ENCODE measurements at places on chromosomes 13 and 19.

DNA sequence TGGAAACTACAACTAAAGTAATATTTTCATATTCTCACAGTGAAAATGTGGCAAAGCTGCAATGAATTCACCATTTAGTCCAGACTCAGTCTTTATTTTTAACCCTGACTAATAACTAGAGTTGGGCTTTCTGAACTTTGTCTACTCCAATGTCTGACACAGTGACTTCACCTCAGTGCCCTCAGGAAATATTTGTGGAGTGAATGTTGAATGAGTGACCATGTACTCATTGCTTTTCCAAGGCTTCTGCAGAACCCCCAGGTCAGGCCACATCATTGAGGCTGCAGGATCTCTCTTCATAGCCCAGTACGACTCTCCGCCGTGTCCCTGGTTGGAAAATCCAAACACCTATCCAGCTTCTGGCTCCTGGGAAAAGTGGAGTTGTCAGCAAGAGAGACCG, 1.8 kb downstream of the ZNF175 start:
- no peak for DNase-seq

DNA sequence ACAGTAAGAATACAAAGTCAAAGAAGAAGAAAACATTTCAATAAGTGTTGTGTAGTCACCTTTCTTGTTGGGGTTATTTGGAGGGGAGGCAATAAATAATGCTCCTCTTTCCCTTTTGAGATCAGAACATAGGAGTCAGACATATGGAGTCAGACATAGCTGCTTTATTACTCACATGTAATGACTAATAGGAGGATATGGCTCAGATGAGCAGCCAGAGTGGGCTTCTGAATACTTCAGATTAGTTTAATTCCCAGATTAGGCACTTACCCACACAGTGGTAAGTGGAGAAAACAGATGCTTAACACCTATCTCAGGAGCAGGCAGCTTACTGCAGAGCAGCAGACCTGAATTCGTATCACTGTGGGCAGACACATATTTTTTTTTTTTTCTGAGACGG, 31.7 kb upstream of the C1QTNF9B start:
- DNase-seq = no peak

DNA sequence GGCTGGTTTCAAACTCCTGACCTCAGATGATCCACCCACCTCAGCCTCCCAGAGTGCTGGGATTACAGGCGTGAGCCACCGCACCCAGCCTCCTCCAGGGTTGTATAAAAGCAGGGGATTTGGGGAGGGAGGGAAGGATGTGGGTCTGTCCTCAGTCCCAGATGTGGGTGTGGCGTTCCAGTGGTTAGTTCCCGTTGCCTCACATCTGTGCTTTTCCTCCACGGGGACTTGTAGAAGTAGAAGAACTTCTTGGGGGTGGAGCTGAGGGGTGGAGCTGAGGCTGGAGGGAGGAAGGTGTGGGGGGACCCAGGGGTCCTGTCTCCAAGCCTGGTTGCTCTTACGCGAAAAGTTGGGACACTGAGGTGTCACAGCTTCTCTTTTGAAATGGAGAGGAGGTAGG, 514 bp upstream of the MCEMP1 start:
- DNase-seq = no peak

DNA sequence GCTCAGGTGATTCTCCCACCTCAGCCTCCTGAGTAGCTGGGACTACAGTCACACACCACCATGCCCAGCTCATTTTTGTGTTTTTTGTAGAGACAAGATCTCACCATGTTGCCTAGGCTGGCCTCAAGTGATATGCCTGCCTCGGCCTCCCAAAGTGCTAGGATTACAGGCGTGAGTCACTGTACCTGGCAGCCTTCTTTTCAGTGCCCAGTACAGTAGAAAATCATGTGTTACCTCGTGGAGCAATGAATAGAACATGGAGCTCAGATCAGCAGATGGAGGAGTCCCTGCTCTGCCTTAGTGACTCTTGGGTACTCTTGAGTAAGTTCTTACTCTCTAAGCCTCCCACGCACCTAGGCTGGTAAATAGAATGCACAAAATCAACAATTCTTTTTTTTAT, 44.7 kb downstream of the THSD1 start:
- no peak for DNase-seq

- peak; percentile 43 for DNase-seq
These were observed 64.3 kb downstream of the CACNA1A start for GRCh38 chr19:13441810-13442512.

- no peak for DNase-seq
These were observed at the start of gene CCNA1 for GRCh38 chr13:36432106-36432544. Gene CCNA1 (plus strand): TSS chr13:36432495. CDS start chr13:36433057, 562 bp downstream.

DNA sequence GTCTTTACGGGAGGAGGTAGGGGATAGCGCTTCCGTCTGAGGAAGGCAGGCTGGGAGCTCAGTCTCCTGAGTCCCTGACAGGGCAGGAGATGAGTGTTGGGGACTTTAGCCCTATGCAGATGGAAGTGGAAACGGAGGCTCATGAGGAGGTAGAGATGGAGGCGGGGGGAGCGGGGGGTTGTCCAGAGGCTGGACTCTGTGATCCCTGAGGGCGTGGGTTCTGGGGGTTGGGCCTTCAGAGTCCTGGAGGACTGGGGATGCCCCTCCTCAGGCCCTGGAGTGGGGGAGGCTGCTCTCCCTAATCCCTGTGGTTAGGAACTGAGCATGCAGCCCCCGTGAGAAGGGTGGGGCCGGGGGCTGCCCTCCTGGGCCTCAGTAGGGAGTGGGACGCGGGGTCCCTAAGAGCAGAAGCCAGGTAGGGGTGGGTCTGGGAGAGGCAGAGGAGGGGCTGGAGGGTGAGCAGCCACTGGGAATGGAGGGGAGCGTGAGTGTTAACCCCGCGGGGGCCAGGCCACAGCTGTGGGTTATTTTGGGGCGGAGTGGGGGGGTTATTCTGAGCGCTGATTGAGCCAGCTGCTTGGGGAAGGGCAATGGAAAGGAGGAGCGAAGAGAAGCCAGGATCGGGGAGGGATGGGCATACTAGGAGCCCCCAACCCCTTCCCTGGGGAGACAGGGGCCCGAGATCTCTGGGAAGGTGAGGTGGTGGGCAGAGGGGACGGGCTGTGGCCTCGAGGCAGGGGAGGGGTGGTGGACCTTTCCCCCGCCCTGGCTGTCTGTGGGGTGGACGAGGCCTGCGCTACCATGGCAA, 2.8 kb downstream of the GRIN2D start:
- no peak for DNase-seq

GRCh38 chr13:75178436-75178835, 303.5 kb downstream of the TBC1D4 start:
- no peak for DNase-seq

DNA sequence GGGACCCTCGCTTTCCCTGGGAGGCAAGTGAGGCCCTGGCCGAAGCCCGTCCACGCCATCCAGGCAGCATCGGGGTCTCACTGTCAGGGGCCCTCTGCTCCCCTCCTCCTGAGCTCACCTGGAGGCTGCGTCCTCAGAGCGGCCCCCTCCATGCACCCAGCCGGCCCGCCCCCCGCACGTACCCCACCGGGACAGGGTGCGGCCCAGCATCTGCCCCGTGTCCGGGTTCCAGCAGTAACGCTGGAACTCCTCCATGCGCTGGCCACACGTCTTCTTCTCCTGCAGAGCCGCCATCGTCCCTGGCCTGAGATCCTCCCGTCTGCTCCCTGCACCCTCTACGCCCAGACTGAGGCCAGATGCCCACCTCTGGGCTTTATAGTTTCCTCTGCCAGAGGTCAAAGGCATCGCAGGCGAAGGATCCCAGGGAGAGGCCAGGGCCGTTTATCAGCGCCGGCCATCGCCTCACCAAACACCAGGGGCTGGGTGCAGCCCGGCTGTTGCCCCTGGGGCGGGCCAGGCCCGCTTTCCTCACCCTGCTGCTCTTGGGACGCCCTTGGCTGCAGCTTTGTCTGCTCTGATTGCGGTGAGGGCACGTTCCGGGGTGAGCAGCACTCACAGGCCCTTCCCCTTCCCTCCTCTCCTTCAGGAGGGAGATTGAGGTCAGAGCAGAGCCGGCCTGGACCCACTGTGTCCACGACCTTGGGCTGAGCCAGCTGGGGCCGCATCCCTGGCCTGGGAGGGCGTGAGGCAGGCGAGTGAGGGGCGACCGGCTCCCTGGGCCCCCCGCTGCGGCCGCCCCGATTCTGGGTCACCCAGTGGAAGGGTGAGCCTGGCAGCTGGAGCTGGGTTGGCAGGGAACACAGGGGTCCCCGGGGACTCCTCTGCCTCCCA, at the start of gene ATP4B:
Gene ATP4B, minus strand, starts transcription at position 348 of the 891 bp plus-strand sequence. Its CDS starts 54 bp downstream, at position 294.
- DNase-seq = no peak

GRCh38 chr19:40627486-40628279, 26.5 kb downstream of the LTBP4 start:
- DNase-seq = no peak

- DNase-seq = no peak
These were observed 28.7 kb downstream of the ZMYM5 start for GRCh38 chr13:19834704-19835103.

- DNase-seq = no peak
These were observed 161.3 kb upstream of the GPR12 start for GRCh38 chr13:26921918-26922317.

DNA sequence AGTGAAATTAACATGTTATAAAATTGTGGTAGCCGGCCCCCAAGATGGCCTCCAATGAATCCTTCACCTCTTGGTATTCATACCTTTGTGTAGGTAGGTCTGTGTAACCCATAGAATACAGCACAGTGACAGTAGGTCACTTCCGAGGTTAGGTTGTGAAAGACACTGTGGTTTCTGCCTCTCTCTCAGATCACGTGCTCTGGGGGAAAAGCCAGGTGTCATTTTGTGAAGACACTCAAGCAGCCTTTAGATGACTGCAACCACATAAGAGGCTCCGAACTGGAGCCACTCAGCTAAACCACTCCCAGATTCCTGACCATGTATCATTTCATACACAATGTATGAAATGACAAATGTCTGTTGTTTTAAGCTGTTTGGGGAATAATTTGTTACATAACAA, 9.8 kb upstream of the USPL1 start:
- DNase-seq = no peak

- DNase-seq = no peak
These were observed 262.3 kb downstream of the POU4F1 start for GRCh38 chr13:78341032-78341431.

DNA sequence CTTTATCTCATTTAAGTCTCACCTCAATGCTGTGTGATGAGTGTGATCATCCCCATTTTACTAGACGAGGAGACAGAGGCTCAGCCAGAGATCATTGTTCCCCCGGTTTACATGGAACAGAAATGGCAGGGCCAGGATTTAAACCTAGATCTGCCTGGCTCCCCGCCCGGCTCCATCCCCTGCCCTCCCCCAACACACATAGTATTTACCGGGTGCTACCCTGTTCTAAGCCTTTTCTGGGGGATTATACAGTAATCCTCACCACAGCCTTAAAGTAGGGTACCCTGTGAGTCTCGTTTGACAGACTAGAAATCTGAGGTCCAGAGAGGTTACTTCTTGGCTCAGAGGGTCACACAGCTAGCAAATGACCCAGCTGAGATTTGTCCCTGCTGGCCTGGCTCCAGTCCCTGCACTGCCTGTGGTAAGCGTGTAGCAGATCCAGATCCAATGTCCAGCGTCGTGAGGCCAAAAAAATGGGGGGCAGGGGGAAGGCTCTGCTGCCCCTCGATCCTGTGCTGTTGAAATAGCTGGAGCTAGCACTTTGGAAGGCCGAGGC, 3.8 kb upstream of the KLC3 start:
- no peak for DNase-seq

GRCh38 chr19:2477732-2478191, 1.8 kb downstream of the GADD45B start:
- peak; percentile 34 for DNase-seq

DNA sequence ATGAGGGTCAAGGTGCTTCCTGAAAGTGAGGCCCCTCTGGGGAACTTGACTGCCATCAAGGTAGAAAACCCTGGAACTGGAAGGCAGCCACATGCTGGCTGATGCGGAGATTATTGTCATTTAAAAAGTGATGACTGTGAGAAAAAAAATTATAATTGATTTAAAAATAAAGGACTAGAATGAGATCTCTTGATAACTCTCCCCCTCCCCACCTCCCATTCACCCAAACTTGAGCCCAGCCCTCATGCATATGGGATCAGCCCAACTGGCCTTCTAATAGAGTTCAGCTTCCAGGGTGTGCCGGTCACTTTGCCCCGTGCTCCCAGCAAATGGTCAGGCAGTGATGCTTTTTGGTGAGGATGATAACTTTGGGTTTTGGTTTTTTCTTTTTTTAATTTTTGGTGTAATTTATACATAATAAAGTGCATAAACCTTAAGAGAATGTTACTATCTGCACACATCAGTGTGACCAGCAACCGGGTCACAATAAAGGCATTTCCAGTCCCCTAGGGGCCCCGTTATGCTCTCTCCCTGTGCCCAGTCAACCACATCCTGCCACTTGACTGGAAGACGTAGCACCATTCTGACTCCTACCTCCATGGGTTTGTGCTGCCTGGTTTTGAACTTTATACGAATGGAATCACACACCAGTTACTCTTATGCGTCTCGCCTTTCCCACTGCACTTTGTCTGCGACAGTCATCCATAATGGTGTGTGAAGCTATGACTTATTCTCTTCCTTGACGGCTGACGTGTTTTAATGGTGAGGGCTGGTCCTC, 187.9 kb downstream of the USP12 start:
- DNase-seq = no peak

GRCh38 chr19:13420780-13421179, 85.5 kb downstream of the CACNA1A start:
- DNase-seq = no peak

DNA sequence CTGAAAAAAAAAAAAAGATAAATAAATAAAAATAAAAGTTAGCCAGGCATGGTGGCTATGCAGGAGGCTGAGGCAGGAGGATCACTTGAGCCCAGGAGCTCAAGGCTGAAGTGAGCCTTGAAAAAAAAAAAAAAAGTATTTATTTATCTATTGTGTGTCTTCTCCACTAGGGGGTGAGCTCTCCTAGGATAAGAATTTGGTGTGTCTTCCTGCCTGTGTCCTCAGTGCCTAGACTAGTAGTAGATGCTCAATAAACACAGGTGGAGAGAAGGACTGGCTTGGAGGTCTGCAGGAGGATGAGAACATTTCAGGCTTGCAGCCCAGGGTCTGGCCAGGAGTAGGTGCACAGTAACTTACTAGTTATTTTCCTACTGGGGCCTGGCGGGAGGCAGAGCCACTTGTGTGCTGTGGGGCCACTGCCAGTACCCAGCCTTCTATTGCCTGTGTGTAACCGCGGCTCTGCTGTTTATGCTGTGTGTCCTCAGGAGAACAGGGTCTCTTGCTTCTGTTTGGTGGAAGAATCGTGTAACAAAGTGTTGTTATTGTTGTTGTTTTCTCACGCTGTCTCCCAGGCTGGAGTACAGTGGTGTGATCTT, 5.4 kb downstream of the LMTK3 start:
- DNase-seq = peak; percentile 59

- no peak for DNase-seq
These were observed 156.5 kb upstream of the SLC10A2 start for GRCh38 chr13:103222683-103223082.

DNA sequence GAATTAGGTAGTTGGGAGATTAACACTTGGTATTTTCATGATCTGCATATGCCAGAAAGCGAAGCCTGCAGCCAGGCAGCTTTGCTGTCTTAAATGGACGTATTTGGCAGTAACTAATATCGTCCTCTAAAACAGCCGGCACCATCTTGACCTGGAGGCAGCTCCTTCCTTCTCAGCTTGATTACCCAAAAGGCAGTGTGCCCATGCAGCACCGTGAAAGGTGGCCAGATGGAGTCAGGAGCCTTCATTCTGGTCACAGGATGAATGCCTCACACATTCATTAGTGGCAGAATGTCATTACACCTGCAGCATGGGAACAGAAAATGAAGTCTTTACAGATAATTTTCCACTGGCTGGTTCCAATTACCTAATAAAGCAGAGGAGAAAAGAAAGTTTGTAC, 59.0 kb upstream of the FLT1 start:
- no peak for DNase-seq

GRCh38 chr19:29798774-29799497, 12.9 kb upstream of the CCNE1 start:
- DNase-seq = no peak
